ENCODE measurements at places on chromosomes 5 and 9.

DNA sequence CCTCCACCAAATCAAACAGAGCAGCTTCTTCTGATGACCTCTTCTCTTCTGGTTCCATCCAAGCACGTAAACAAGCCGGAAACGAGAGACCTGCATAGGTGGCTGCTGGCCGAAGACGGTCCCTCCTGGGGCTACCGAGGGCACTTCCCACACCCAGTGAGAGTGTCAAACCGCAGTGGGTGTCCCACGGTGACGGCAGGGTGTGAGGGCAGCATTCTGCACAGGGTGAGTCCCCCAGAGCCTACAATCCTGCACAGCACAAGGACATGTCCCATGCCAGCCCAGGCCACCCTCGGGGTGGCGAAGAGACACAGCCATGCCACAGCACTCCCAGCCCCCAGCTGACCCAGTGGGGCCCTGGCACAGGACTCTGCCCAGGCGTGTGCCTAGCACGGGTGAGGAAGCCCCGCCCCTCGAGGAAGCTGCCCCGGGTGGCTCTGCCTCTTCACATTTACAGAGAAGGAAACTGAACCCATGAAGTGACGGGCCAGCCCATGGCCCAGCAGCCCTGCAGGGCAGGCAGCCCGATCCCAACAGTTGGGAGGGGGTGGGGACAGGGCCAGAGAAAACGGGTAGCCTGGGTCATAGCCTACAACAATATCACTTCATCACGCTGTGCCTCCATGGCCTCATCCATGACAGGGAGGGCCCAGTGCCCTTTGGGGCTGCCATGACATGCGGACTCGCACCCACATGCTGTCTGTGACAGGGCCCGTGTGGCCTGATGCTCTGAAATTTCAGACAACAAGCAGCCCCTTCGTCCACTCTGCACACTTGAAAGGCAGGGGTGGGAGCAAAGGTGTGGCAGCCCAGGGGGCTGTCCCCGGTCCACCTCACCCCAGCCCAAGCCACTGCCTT, 43.2 kb downstream of the SEMA4D start:
- no peak for DNase-seq

DNA sequence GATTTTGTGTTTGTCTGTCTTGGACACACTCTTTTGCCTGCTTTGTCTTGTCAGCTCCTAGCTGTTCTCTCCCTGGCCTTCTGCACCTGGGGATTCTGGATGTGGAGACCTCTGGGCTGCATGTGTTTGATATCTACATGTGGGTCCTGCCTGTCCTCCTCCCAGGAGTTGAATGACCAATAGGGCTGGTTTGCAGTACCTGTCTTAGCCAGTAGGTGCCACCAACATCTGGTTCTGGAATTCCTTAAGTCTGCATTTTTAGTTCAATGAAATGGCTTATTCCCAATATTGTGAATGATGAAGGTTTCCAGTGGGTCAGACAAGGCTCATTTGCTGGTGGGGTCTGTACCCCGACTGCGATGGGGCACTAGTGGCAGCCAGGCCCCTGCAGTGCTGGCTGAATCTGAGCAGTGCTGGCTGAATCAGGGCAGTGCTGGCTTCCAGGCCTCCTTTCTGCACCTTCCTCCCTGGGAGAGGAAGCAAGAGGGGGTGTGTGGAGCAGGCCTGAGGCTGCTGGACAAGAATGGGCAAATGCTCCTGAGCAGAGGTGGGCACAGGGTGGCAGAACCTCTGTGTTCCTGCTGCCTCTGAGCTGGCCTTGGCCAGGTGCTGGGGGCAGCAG, 73.3 kb downstream of the RXRA start:
- DNase-seq = no peak

GRCh38 chr9:4430432-4431261, 59.6 kb upstream of the SLC1A1 start:
- no peak for DNase-seq

- no peak for DNase-seq
Measured at GRCh38 chr5:72498284-72498683, 8.9 kb downstream of the ZNF366 start.

GRCh38 chr9:21239911-21240310, at the start of gene IFNA14:
Gene IFNA14, minus strand, starts transcription at chr9:21240005. Its CDS starts 70 bp downstream, at chr9:21239935.
- DNase-seq = no peak

DNA sequence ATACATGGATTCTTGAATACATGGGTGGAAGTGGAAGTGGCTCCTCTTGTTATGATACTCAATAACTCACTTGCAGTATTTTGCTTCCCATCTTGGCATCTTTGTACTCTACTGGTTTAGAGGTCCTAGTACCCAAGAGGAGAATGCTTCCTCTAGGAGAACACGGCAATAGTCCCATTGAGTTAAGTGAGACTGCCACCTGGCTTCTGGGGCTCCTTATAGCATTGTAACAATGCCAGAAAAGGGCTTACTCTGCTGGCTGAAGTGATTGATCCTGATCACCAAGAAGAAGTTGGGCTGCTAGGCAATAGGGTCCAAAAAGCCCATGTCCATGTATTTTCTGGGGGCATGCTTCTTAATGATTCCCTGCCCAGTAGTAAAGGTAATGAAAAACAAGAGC, 627.6 kb upstream of the SGCD start:
- no peak for DNase-seq

DNA sequence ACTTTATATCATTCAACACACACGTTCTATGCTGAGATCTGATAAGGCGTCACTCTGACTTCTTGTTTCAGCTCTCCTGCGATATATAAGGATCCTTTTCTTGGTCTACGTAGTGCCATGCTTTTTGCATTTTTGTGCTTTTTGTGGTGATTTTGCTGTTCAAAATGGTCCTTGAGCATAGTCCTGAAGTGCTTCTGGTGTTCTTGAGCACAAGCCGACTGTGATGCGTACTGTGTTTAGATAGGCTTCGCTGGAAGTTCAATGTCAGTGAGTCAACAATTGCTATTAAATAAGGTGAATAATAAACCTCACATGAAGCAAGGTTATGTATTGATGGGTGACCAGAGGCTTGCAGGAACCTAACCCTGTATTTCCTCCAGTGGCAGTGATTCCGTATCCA, 46.8 kb downstream of the ACO1 start:
- DNase-seq = no peak

- no peak for DNase-seq
Measured at GRCh38 chr9:25284365-25284764, 393.9 kb downstream of the TUSC1 start.

Data from urinary bladder (tissue), 4 donors.